Activated CD4-positive, alpha-beta memory T cell treated with anti-CD3 and anti-CD28 coated beads, Interleukin-2, amount 10 ng/mL, durations not matched to agents 7 days and 5 days (primary cell): ENCODE measurements at places on chromosomes 11 and 22.

- peak; percentile 17 for DNase-seq
Observed at GRCh38 chr11:115585361-115586024, 81.3 kb upstream of the CADM1 start.

- no peak for DNase-seq
Observed at GRCh38 chr11:15667127-15667725, 552.5 kb downstream of the INSC start.

DNA sequence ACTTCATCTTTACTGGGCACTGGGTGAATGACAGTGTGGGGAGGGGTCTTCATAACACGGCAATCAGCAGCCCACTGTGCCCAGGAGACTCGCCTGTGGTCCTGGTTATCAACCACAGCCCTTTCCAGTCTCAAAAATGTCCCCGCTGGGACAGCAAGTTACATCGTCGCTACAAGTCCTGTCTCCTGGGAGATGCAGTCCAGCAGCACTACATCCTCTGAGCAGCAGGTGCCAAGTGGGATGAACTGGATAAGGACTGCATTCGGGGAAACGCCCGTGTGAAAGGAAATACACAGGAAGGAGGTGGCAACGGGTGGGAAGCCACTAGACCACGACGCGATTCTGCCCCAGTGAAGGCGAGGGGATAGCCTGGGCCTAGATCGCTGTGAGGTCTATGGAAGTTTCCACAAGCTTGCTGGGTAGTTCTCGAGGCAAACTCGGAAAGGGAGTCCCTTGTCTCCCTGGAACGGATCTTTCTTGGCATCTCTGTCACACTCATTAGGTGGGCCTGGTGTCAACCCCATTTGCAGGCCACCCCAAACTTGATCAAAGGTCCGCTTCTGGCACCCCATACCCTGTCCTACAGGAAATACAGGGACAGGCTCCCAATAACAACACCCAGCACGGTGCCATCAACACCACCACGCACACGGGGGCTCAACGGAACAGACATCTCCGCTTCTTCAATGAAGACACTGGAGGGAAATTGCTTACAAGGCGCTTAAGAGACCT, 4.4 kb downstream of the ASCL2 start:
- no peak for DNase-seq

DNA sequence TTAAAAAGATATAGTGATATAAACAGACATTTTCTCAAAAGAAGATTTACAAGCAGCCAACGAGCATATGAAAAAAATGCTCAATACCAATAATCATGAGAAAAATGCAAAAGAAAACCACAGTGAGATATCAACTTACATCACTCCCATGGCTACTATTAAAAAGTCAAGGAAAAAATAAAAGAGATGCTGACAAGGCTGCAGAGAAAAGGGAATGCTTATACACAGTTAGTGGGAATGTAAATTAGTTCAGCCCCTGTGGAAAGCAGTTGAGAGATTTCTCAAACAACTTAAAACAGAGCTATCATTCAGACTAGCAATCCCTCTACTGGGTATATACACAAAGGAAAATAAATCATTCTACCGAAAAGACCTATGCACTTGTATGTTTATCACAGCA, 97.1 kb upstream of the CARD18 start:
- DNase-seq, result no peak

DNA sequence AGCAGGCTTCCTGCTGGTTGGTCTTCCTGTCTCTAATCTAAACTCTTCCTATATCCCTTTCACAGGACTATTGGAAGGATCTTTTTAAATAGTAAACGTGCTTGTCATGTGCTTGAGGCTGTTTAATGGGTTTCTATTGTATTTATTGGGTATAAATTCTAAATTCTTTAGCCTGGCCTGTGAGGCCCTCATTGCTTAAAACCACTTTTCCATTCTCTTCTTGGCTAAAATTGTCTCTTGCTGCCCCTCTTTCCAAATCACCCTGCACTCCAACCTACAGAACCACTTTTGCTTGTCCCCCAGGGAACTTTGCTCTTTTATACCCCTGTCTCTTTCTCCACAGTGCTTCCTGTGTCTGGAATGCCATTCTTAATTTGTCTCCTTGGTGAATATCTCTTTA, 46.4 kb upstream of the MUC15 start:
- no peak for DNase-seq

GRCh38 chr11:14593671-14594070, 49.9 kb upstream of the PDE3B start:
- no peak for DNase-seq
